ENCODE measurements at places on chromosomes 12 and 14.

- DNase-seq = no peak
Measured at GRCh38 chr12:62540354-62540753, 73.7 kb downstream of the MON2 start.

DNA sequence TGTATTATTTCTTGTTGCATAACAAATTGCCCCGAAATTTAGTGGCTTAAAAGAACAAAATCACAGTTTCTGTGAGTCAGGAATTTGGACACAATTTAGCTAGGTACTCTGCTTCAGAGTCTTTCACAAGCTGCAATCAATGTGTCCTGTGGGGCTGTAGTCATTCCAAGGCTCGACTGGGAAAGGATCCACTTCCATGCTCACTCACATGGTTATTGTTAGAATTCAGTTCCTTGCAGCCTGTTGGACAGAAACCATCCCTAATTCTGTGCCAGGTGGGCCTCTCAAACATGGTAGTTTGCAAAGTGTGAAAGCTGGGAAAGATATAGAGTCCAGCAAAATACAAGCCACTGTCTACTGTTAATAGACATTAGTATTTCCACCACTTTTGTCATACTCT is 59.7 kb upstream of the ARID2 start:
- DNase-seq = no peak

DNA sequence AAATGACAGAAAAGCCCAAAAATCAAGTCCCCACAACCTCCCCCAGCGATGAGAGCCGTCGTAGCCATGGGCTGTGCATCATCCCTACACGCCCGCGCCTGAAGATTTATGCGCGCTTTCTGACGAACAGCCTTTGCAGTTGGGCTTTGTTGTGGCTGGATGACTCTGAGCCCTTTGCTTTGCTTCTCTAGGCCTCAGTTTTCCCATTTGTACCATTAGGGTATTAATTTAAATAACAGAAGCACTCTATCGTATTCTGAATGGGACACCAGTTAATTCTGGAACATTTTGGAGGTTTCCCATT is 24.2 kb downstream of the SFSWAP start:
- DNase-seq = no peak

DNA sequence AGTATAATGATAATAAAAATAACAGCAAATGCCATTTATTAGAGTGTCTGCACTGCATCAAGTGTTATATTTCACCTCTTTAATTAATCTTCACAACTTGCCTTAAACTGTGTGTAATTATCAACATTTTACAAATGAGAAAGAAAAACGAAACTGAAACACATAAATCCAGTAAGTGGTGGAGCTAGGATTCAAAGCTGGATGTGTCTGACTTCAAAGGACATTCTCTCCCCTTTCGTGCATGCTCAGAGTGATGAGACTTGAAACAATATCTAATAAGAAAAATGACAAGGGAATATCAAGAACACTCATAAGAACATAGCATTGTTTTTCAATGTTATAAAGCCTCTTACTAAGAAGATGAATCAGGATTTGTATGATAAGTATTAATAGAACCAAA is 78.8 kb downstream of the DUSP6 start:
- no peak for DNase-seq

DNA sequence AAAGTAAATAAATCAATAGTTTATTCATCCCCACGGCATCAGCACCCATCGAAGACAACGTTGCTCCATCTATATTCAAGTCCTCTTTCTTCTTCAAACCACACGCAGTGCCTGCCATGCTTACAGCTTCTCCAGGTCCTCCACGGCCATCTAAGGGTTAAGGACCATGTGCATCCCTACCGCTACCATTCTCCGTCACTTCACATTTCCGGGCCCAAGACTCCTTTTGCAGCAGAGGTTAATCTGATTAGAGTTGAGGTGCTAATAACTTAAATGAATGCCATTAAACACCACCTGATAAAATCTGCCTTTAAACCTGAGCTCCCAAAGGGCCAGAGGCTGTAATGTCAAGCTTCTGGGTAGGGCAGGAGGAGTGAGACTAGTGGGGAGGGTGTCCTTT is 79.7 kb upstream of the CCND2 start:
- no peak for DNase-seq

- DNase-seq = no peak
Measured at GRCh38 chr12:99505805-99506204, 141.7 kb upstream of the GARIN6 start.

- DNase-seq = no peak
Measured at GRCh38 chr12:123134271-123134671, 16.6 kb downstream of the PITPNM2 start.

DNA sequence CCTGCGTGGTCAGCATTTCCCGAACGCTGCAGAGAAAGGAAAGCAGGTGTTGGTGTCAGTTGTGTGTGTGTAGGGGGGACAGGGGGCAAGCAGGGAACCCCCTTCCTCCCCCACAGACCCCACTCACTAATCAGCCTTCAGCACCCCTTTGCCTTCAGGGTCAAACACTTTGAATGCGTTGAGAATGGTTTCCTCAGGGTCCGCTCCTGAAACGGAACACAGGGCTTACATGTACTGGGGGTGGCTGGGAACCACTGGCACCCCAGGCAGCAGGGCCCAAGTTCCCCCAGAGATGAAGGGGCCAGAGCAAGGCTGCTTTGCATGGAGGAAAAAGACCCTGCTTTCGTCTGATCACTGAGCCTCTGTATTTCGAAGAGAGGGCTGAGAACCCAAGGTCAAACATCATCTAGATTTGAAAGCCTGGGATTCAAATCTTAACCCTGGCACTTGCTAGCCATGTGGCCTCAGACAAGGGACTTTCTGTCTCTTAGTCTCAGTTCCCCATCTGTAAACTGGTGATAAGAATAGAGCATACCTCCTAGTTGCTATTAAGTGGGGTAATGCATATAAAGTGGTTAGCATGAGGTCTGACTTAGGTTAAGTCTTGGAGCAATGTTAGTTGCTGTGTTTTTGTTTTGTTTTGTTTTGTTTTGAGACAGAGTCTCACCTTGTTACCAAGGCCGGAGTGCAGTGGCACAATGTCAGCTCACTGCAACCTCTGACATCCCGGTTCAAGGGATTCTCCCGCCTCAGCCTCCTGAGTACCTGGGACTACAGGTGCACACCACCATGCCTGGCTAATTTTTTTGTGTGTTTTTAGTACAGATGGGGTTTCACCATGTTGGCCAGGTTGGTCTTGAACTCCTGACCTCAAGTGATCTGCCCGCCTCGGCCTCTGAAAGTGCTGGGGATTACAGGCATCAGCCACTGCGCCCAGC is 7.0 kb downstream of the MYL2 start:
- DNase-seq = no peak

- DNase-seq = no peak
Measured at GRCh38 chr12:89882050-89882449, 173.4 kb upstream of the ATP2B1 start.

- no peak for DNase-seq
Measured at GRCh38 chr14:20116748-20117147, 6.2 kb downstream of the OR4K17 start.

DNA sequence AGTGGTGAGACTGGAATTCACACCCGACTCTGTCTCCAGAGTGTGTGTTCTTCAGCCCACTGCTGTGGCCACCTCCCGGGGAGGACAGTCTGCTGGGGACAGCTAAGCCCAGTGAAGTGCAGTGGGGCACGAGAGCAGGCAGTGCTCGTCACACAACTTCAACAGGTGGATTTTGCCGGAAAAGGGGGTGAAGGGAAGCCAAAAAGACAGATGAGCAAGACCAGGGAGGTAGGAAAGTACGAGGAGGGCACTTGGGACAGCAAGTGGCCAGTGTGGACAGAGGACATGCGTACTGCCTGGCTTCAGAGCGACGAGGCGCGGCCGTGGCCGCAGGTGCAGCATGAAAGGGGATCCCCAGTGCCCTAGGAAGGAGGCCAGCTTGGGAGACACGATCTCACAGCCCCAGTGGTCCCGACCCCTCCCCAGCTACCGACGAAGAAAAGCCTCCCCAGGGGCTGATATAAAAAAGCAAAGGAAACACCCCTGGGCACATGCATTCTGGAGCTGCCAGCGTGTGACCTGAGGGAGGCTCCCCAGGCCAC is 96.1 kb downstream of the FBXL14 start:
- DNase-seq = peak; percentile 76

GRCh38 chr14:74733221-74733620 is 20.3 kb downstream of the FCF1 start:
- no peak for DNase-seq

GRCh38 chr14:102928412-102929240 is 6.2 kb downstream of the AMN start:
- DNase-seq = no peak

DNA sequence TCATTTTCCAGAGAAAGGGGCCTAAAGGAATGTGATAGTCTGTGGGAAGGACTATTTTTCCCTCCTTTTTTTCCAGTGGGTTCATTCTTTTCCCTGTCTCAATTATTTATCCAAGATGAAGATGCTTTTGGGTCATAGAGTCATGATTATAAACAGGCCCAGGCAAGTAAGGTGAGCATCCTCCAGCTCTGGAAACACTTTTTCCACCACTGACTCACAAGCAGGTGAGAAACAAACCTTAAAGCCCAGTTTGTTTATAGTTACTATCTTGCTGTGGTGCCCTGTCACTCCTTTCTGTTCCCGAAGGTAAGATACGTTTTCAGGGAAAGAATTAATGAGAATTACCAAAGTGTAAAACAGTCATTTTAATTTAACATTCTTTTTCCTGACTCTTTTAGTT is 107.7 kb upstream of the IFNG-AS1 start:
- DNase-seq = no peak

DNA sequence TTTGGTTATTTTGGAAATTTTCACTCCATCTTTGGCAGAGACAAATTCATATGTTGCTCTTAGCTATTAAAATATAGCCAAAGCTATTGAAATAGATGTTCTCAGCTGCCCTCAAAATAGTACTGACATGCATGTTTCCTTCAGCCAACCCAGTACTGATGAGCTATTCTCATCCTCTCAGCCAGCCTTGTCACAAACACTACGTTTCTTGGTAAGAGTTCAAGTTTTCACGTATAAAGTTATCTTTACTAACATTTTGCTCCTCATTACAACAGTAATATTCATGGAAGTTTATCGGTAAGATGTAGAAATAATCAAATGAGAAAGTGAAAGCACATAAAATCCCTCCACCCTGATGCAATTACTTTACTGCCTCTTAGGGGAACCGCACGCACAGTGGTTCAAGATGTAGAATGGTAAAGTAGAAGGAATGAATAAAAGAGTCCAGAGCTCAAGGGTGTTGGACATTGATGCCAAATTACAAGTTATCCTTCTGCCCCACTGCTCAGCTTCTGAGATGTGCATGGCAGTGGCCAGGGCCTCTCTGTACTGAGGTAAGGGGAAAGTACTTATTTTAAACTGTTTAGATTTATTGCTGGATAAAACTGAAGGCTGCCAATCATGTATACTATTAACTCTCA is 20.7 kb downstream of the GCH1 start:
- no peak for DNase-seq

DNA sequence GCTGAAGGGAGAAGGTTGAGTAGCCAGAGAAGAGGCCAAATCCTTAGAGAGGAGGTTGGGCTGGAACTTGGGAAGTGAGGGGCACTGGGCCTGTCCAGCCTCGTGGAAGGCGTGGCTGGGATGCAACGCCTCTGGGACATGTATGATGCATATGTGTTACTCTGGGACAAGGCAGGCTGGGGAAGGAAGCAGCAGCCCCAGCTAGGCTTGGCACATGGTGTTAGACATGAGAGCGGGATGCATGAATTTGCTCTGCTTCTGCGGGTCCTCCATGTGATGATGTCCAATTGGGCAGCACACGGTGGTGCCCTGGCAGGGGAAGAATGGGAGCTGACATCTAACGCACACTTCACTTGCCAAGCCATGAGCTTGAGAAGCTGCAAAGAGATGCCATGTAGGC is 21.3 kb downstream of the PLEKHH1 start:
- peak; percentile 59 for DNase-seq

DNA sequence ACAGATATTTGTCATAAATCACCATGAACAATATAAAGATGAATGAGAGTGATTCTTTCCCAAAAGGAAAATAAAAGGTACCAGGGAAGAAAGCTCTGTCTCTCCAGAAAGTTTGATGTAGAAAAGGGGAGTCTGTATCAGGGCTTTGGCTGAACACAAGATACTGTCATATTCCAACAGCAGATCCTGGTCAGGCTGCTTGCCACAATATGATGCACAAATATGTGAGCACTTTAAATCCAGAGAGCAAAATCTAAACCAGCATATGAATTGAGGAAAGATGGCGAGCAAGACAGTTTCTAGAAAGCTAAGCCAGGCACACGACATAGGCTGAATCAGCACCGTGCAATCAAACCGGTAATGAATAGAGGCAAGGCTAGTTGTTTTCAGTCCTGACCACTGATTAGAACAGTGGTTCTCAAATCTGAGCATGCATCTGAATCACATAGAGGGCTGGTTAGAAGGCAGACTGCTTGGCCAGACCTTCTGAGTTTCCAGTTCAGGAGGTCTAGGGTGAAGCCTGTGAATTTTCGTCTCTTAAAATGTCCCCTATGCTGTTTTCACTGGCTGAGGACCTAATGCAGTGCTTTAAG is 60.7 kb downstream of the PLCZ1 start:
- no peak for DNase-seq

- DNase-seq = no peak
Measured at GRCh38 chr14:99971087-99971940, 93.9 kb upstream of the EVL start.

- DNase-seq = no peak
Measured at GRCh38 chr12:93741659-93742109, 64.5 kb downstream of the CRADD start.

DNA sequence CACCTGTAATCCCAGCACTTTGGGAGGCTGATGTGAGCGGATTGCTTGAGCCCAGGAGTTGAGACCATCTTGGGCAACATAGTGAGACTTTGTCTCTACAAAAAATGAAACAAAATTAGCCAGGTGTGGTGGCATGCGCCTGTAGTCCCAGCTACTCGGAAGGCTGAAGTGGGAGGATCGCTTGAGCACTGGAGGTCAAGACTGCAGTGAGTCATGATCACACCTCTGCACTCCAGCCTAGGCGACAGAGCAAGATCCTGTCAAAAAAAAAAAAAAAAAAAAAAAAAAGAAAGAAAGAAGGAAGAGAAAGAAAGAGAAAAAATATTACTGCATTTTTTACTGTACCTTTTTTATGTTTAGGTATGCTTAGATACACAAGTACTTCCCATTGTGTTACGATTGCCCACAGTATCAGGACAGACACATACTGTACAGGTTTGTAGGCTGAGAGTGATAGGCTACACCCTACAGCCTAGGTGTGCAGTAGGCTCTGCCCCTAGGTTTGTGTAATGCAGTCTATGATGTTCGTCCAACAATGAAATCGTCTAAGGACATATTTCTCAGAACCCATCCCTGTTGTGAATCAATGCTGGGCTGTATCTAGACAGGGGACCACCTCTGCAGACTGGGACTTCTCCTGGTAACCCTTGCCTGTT is 160.4 kb upstream of the PWP1 start:
- DNase-seq = no peak

All from mesenteric fat pad (tissue), 1 donor.